Kidney (tissue), 22 donors: ENCODE measurements at places on chromosomes 1 and 21. TPM values are rescaled to one million over a fixed set of nuclear protein-coding genes. Genes with fewer than 3 reads are reported as not detected.

- peak; percentile 86 for DNase-seq
- no peaks in the 10 kb centered on the region for H3K36me3 ChIP-seq
- H3K4me3 ChIP-seq, result no peak overlapping the region
- no peak overlapping the region for H3K27ac ChIP-seq
- H3K27me3 ChIP-seq, result no peaks in the 10 kb centered on the region
- no peaks in the 10 kb centered on the region for H3K4me1 ChIP-seq
Observed at GRCh38 chr1:2468041-2468472, 8.0 kb upstream of the PLCH2 start.

GRCh38 chr1:63325279-63325985 lies 3.1 kb downstream of the FOXD3 start:
- DNase-seq, result no peak
- H3K36me3 ChIP-seq, result no peaks in the 10 kb centered on the region
- H3K27ac ChIP-seq, result no peak overlapping the region

DNA sequence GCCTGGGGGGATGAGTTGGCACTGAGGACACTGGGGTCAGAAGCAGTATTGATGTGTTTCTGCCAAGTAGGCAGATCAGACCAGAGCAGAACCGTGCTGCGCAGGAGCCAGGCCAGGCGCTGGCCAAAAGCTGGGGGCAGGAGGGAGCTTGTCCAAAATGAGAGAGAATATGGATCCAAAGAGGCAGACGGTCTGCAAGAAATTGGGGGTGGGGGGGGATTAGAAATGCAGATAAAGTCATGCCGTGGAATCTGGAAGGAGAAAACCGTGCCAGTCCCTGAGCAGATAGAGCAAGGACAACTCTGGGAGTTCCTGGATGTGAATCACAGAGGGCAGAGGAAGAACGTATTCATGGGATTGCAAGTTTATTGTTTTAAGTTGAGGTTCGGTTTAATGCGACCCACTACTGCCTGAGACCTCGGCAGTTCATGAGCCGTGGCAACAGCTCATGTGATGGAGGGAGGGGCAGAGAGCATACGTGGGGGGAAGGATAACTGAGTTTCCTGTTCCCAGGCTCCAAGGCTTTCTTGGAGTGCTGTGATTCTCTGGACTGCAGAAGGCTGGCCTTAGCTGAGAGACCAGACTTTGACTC lies 224.0 kb downstream of the FGGY start:
- peaks cover 10% of the 10 kb centered on the region for H3K4me1 ChIP-seq
- no peak overlapping the region for H3K4me3 ChIP-seq
- peak; percentile 76 for DNase-seq
- no peaks in the 10 kb centered on the region for H3K27me3 ChIP-seq

Gene TP73
- polyA plus RNA-seq, result not detected
